HepG2 (cell line): ENCODE measurements at places on chromosomes 1 and 21. TPM values are rescaled to one million over a fixed set of nuclear protein-coding genes. Genes with fewer than 3 reads are reported as not detected.

HMGCS2 gene
- polyA plus RNA-seq: 0.44 and 0.60 TPM in 2 replicates

CFHR1 gene
- not detected in 2 replicates for polyA plus RNA-seq

CLDN19 gene
- 5.0 and 5.3 TPM in 2 replicates for polyA plus RNA-seq

FHAD1 gene
- not detected in 2 replicates for polyA plus RNA-seq

S100A14 gene
- polyA plus RNA-seq: 7.7 and 10.8 TPM in 2 replicates

BACE2 gene
- polyA plus RNA-seq: 0.11 and 0.20 TPM in 2 replicates

PAPPA2 gene
- polyA plus RNA-seq: 0.01 TPM in 2 replicates

ALDH4A1 gene
- 229 and 240 TPM in 2 replicates for polyA plus RNA-seq

TSSK3 gene
- polyA plus RNA-seq: 1.1 and 2.0 TPM in 2 replicates

CSMD2 gene
- not detected in 2 replicates for polyA plus RNA-seq

RHCE gene
- 0.30 and 0.46 TPM in 2 replicates for polyA plus RNA-seq

OPTC gene
- polyA plus RNA-seq: not detected in 2 replicates

PTPRC gene
- polyA plus RNA-seq: not detected in 2 replicates

FALEC gene
- 0.20 and 0.33 TPM in 2 replicates for polyA plus RNA-seq

MPL gene
- polyA plus RNA-seq: not detected in 2 replicates

RHOU gene
- polyA plus RNA-seq: 11.9 and 14.7 TPM in 2 replicates

MEX3A gene
- 9.0 and 9.1 TPM in 2 replicates for polyA plus RNA-seq

DIRAS3 gene
- polyA plus RNA-seq: not detected in 2 replicates

OR10Z1 gene
- not detected in 2 replicates for polyA plus RNA-seq

KCNK2 gene
- polyA plus RNA-seq: not detected in 2 replicates

ATP1A4 gene
- not detected in 2 replicates for polyA plus RNA-seq

TSPAN2 gene
- polyA plus RNA-seq: not detected in 2 replicates

DYNLT5 gene
- polyA plus RNA-seq: not detected in 2 replicates

UCK2 gene
- polyA plus RNA-seq: 67.7 and 78.0 TPM in 2 replicates

BARHL2 gene
- not detected in 2 replicates for polyA plus RNA-seq

MCOLN3 gene
- polyA plus RNA-seq: 0.03 and 0.04 TPM in 2 replicates

WNT3A gene
- not detected in 2 replicates for polyA plus RNA-seq

SLC25A34 gene
- polyA plus RNA-seq: 0.18 TPM in 2 replicates
